ENCODE measurements at places on chromosomes 4 and X. TPM values are rescaled to one million over a fixed set of nuclear protein-coding genes. Genes with fewer than 3 reads are reported as not detected.

The SEL1L3 gene
- 13.7 TPM for total RNA-seq

The UGT2A2 gene
- total RNA-seq: not detected

The TMLHE gene
- total RNA-seq: 20.5 TPM

The CLDN2 gene
- total RNA-seq: 1.5 TPM

The TCEANC gene
- total RNA-seq: 2.9 TPM

The AMTN gene
- total RNA-seq: not detected

The L1CAM gene
- total RNA-seq: 2.4 TPM

The NSG1 gene
- total RNA-seq: 0.16 TPM

The SUPT20HL2 gene
- total RNA-seq: not detected

The ERVMER34-1 gene
- not detected for total RNA-seq

The MOSPD2 gene
- 14.7 TPM for total RNA-seq

The TMEM31 gene
- not detected for total RNA-seq

The DGKK gene
- total RNA-seq: not detected

The IL9R gene
- 0.22 TPM for total RNA-seq

The NDP gene
- total RNA-seq: not detected

DNA sequence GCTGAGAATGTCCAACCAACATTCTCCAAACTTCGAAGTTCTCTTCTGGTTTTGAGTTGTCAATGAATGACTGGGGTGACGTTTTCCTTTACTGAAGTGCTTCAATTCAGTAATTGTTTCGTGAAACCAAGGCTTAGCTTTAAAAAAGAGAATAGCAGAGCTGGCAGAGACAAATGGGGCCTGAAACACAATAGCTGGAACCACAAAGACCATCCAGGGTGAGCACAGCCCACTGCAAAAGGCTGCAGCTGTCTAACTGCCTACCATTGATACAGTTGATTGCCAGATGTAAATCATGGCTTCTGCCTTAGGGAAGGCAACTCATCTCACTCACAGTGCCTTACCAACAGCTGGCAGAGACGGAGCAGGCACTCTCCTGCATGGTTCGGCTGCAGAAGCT is 78.7 kb upstream of the ZNF518B start:
- DNase-seq: no peak

- DNase-seq: no peak
Measured at GRCh38 chr4:41155194-41155830, 59.0 kb downstream of the APBB2 start.

DNA sequence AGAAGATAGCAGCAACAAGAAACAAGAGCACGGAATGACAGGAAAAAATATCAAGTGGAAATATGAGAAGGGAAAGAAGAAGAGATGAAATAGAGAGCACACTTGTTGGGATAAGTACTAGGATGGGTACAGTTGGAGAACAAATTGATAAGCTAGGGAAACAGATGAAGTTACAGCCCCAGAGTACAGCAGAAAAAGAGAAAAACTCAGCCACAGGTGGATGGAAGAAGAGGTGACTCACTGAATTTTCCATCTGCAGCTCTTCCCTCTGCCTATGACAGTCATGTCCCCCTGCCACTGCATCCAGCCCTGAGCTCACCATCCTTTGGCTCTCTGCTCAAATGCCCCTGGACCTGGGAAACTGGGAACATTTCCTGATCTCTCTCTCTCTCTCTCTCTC is 209.0 kb downstream of the BCOR start:
- no peak for DNase-seq

- DNase-seq: no peak
Measured at GRCh38 chr4:100898844-100899243, 381.0 kb upstream of the EMCN start.

DNA sequence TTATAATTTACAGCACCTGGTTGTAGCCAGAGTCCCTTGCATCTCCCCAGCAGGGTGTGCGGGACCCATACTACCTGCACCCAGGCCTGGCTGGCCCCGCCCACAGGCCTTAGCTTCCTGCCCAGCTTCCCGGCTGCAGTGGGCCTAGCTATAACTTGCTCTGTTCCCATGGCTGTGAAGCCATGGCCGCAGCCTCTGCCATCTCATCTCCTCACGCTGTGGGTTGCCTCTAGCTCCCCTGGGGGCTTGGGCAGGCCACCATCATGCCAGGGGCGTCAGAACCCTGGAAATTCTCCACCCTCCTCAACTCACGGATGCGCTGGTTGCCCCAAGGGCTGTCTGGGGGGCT is 26.1 kb upstream of the SORBS2 start:
- DNase-seq: no peak

GRCh38 chr4:156230176-156230575 is 276.5 kb upstream of the CTSO start:
- no peak for DNase-seq

DNA sequence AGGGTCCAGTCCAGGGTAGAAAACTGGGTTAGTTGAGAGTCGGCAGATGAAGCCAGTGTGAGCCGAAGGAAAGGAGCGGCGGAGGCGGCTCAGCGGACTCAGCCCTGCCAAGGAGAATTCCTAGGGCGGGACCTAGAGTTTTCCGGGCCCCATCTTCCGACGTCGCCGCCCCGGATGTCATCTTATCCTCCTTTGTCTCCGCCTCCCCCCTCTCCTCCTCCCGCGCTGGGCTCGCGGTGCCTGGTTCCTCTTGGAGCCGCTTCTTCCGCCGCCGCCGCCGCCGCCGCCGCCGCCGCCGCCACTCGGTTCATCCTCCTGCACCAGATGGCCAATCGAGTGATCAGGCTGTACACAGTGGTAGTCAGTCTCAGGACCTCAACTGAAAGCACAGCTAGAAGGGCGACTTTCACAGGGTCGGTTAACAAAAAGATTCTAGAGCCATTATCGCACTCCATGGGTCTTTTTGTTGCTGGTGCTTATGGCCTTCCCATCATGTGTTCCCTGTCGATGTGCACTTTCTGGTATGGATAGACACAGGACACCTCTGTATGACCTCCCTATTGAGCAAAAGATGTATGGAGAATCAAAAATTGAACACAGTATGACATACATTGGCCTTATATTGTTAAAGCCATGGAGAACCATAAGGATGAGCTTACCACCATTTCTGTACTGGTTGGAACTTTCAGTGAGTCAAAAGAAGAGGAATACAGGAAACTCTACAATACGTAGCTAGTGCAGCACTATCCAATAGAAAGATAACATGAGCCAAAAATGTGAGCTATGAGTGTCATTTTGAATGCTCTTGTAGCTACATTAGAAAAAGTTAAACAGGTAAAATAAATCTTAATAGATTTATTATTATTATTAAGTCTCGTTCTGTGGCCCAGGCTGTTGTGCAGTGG is 32.4 kb upstream of the THOC2 start:
- peak; percentile 92 for DNase-seq

GRCh38 chrX:133689997-133690599 is 274.8 kb upstream of the GPC4 start:
- no peak for DNase-seq

- DNase-seq: no peak
Measured at GRCh38 chrX:131729295-131729694, 185.4 kb downstream of the OR13H1 start.

DNA sequence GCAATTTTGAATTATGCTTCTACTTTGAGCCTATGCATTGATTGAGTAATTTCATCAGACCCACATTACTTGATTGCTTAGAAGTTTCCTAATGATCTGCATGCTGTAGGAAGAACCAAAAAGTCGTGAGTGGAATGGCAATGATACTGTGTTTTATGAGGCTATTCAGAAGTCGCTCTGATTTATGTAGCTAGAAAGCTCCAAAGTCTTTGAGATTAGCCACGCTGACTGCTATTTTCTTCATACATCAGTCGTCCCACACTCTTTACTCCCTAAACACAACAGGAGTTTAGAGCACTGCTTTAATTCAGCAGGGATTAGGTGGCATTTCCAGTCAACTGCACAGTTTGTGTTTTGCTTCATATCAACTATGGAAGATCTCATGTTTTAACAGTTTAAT is 4.1 kb downstream of the GRID2 start:
- DNase-seq: no peak

DNA sequence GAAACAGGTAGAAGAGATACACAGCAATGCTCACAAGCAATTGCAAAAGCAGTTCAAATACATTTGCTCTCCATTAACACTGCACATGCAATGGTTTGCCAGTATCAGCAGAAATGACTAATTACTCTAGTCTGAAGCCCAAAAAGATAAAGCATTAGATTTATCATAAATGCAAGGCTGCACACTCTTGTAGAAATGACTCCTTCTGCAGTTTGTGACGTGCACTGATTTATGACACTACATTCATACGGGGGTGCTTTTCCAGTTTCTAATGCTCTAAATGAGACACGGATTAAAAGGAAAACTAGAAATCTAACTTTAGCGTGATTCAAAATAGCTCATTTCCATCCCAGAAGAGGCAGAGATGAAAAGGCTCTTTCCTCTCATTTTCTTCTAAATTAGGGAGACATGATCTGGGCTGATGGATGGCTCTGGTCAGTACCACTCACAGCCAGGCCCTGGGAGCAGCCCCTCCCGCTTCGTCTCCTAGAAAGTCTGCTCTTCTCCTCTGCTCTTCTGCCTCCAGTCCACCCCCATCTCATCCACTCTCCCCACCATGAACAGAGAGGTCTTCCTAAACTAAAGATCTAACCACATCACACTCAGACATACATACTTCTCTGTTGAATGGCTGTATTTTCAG is 33.2 kb downstream of the PPP2R2C start:
- no peak for DNase-seq

GRCh38 chrX:19133231-19133630 is 11.0 kb upstream of the ADGRG2 start:
- no peak for DNase-seq

- DNase-seq: no peak
Measured at GRCh38 chr4:47551682-47552081, 66.6 kb downstream of the ATP10D start.

DNA sequence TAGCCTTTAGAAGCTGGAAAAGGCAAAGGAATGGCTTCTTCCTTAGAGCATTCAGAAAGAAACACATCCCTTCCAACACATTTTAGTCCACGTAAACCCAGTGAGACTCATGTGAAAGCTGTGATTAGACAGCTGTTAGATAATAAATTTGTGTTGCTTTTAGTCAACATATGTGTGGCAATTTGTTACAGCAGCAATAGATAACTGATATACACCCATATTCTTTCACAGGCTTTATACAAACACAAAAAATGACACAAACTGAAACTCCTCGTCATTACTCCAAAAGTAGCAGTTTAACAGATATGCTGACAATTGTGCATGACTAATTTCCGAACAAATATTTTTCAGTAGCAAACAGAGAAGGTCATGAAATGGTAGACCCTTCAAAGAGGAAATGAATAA is 65.3 kb downstream of the ANTXR2 start:
- DNase-seq: no peak

GRCh38 chr4:185738820-185739219 is 73.2 kb downstream of the SORBS2 start:
- DNase-seq: no peak

GRCh38 chr4:168800926-168801325 is 209.1 kb downstream of the CBR4 start:
- no peak for DNase-seq

- DNase-seq: no peak
Measured at GRCh38 chrX:154402622-154403127, 4.5 kb downstream of the RPL10 start.

- no peak for DNase-seq
Measured at GRCh38 chr4:168509786-168510185, 12.9 kb downstream of the PALLD start.

- no peak for DNase-seq
Measured at GRCh38 chrX:9151772-9152307, 117.9 kb upstream of the FAM9B start.

DNA sequence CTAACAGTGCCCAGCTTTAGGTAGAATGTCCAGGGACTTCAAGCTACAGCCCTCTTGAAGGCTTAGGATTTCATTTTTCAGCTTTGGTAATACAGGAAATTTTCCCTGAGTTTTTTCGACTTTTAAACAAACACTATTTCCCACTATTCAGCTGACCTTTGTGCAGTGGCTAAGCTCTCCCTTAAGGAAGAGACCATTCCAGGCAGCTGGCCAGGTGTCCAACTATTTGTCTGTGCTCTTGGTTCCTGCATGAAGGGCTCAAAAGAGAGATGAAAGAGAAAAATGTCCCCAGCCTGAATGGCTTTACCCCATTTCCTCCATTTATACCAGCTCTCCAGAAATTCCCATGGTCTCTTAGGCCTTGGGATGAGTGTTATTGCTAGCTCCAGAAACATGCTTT is 111.9 kb upstream of the KLF8 start:
- DNase-seq: no peak

- no peak for DNase-seq
Measured at GRCh38 chr4:22744478-22745062, 51.8 kb downstream of the GBA3 start.

DNA sequence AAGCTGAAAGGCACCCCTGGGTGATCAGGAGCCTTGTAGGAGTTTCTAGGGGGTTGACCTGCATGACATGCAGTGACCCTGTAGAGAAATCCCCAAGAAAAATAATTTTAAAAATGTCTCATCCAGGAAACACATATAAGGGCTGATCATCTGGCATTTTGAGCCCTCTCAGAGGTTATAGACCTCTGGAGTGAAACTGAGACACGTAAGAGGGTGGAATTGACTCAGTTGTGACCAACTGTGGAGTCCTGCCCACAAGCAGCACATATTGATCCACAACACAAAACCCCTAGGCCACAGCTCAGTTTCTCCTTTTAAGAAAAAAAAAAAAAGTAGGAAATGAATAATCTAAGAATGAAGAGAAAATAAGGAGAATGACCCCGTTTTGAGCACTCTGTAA is 32.5 kb upstream of the MTMR8 start:
- no peak for DNase-seq

- DNase-seq: no peak
Measured at GRCh38 chr4:121555315-121556107, 141.3 kb downstream of the ANXA5 start.

- no peak for DNase-seq
Measured at GRCh38 chr4:79831119-79831528, 241.9 kb downstream of the ANTXR2 start.
